ENCODE measurements at places on chromosomes 12 and 14. TPM values are rescaled to one million over a fixed set of nuclear protein-coding genes. Genes with fewer than 3 reads are reported as not detected.

The JPH4 gene
- not detected for total RNA-seq

The KRT78 gene
- not detected for total RNA-seq

The PTGER2 gene
- 46.7 TPM for total RNA-seq

The KCNC2 gene
- total RNA-seq: not detected

The SLC25A21 gene
- total RNA-seq: not detected

The DHRS4L2 gene
- total RNA-seq: 5.6 TPM

The SYNJ2BP gene
- total RNA-seq: 7.3 TPM

The KRT74 gene
- 0.10 TPM for total RNA-seq

The RFLNA gene
- 0.10 TPM for total RNA-seq

The RNASE7 gene
- not detected for total RNA-seq

The PPP1R3E gene
- total RNA-seq: 12.5 TPM

The RNU4-1 gene
- under 0.01 TPM for total RNA-seq

The NEUROD4 gene
- not detected for total RNA-seq

The PPFIBP1 gene
- total RNA-seq: 3.0 TPM

The TBX5 gene
- not detected for total RNA-seq

The SMCO2 gene
- not detected for total RNA-seq

The HCAR2 gene
- total RNA-seq: 15.4 TPM

The RIC8B gene
- 5.6 TPM for total RNA-seq

The CTSG gene
- not detected for total RNA-seq

The PGF gene
- total RNA-seq: not detected

The HAL gene
- total RNA-seq: 2.1 TPM

The WNT5B gene
- not detected for total RNA-seq

The SIX1 gene
- total RNA-seq: not detected

The CARMIL3 gene
- 0.52 TPM for total RNA-seq

The TEAD4 gene
- total RNA-seq: not detected

The G2E3 gene
- total RNA-seq: 39.9 TPM

The ZNF891 gene
- total RNA-seq: 2.5 TPM

The CEBPE gene
- total RNA-seq: 0.21 TPM

The SERPINA5 gene
- total RNA-seq: not detected

The ASPG gene
- total RNA-seq: 0.10 TPM

The SERPINA12 gene
- not detected for total RNA-seq

The CLEC9A gene
- 0.42 TPM for total RNA-seq

The B3GNT4 gene
- 0.10 TPM for total RNA-seq

The TEX52 gene
- not detected for total RNA-seq

The PAPLN gene
- total RNA-seq: 0.31 TPM

The TMEM229B gene
- 8.2 TPM for total RNA-seq
